ENCODE measurements at places on chromosomes 11 and 22.

- DNase-seq: peak; percentile 35
Measured at GRCh38 chr22:26168330-26168851, 871 bp upstream of the SEZ6L start.

- no peak for DNase-seq
Measured at GRCh38 chr11:20894296-20894695, 224.9 kb downstream of the NELL1 start.

DNA sequence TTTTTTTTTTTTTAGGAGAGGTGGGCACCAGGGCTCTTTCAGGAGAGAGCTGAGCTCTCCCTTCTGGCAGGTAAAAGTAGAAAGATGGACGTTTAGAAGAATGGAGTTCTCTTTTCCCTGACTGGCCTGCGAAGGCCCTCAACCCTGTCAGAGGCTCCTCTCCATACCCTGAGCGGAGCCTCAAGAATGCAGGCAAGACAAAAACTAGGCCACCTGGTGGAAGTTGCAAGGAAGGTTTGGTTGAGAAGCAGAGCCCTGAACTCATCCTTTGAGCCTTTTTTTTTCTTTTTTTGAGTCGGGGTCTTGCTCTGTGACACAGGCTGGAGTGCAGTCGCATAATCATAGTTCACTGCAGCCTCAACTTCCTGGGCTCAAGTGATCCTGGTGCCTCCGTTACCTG, 1.4 kb downstream of the OTOG start:
- DNase-seq: no peak

DNA sequence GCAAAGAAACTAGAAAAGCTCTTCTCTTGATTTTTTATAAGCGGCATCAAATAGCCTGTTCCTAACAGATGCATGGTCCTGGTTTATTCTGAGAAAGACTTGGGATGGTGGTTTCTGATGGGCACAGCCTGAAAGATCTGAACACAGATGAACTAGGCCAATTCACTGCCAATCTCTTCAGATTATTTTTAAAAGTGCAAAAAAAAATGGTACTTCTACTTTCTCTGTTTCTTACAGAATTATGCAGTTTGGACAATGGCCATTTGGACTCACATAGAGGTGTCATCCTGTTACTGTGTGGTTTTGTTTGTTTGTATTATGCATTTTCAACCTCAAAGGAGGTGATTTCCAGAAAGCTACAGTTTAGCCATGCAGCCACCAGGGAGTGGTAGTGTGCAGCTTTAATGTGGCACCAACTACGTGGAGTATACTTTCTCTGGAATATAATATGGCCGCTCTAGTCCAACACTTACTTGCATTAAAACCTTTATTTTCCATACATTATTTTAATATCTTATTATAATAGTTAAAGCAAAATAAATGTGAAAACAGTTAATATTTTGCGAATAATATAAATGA, 469.8 kb upstream of the KIRREL3 start:
- peak; percentile 40 for DNase-seq

DNA sequence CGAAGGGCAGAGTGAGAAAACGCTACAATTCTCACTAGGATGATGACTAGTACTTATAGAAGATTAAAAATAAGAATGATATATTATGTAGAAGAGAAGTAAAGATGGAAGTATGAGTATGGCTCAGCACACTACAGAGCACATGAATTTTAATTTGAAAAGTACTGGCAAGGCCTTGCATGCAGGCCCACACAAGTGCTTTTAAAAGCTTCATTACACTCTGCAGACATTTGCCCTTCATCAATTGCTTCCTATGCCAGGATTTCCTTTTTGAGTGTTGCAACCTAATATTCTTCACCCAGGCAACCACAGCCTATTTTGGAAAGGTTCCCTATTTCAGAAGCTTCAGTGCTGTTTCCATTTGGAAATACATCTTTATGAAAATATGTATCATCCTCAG, 81.1 kb downstream of the LARGE2 start:
- no peak for DNase-seq

- no peak for DNase-seq
Measured at GRCh38 chr11:6648501-6648900, 7.1 kb downstream of the DCHS1 start.

GRCh38 chr11:66008095-66008467, 3.7 kb upstream of the CST6 start:
- no peak for DNase-seq

- no peak for DNase-seq
Measured at GRCh38 chr11:72160319-72160718, 24.8 kb downstream of the FOLR3 start.

GRCh38 chr11:88552379-88553062, 215.0 kb upstream of the CTSC start:
- peak; percentile 27 for DNase-seq

DNA sequence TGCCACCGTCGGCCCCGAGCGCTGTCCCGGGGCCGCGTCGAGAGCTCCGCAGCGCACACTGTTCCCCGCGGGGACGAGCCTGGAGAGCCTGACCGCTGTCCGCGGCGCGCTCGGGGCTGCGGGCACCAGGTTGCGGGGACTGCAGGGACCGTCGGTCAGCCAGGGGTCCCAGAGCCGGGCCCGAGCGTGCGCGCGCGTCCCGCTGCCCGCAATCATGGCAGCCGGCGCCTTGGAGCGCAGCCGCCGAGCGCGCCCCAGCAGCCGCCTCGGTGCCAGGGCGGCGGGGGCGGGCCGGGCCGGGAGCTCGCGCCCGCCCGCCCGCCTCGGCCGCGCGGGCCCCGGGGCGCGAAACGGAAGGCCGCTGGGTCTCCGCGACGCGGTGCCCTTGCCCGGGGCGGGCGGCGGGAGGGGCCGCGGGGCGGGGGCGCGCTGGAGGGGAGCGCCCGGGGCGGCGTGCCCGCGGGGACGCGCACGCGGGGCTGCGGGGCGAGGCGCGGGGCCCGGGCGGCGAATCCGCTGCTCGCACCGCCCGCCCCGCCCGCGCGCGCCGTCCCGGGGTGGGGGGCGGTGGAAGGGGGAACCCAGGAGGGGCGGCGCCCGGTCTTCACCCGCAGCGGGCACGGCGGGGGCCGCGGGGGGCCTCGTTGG, 79.4 kb upstream of the PPARA start:
- peak; percentile 70 for DNase-seq

- peak; percentile 82 for DNase-seq
Measured at GRCh38 chr11:112961751-112962578, 745 bp downstream of the NCAM1 start.

- no peak for DNase-seq
Measured at GRCh38 chr11:3781423-3781822, 15.9 kb downstream of the NUP98 start.

DNA sequence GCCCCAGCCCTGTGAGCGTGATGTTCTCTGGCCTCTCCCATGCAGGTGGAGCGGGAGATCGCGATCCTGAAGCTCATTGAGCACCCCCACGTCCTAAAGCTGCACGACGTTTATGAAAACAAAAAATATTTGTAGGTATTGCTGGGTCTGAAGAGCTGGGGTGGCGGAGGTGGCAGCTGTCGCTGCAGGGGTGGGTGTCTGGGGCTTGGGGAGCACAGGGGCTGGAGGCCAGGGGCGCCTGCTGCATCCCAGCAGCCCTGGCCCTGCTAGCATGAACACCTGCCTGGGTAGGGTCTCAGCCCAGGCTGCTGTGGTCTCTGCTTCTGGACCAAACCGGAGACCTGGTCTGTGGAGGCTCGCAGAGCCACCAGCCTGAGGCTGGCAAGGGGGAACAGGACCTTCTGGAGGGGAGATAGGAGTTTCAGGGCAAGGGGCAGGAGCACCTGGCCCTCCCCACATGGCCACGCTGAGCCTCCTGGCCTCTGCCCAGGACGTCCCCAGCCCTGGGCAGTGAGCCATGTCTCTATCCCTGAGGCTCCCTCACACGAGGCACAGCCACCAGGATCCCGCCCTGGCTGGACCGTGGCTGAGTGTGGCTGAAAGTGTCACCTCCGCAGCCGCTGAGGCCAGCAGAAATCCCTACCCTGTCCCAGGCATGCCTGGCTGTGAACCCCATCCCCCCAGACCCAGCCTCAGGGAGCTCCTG, 48.2 kb downstream of the MOB2 start:
- no peak for DNase-seq

- no peak for DNase-seq
Measured at GRCh38 chr11:43356336-43356735, 2.4 kb upstream of the TTC17 start.

- peak; percentile 63 for DNase-seq
Measured at GRCh38 chr11:119108146-119108856, 1.2 kb downstream of the C2CD2L start.

DNA sequence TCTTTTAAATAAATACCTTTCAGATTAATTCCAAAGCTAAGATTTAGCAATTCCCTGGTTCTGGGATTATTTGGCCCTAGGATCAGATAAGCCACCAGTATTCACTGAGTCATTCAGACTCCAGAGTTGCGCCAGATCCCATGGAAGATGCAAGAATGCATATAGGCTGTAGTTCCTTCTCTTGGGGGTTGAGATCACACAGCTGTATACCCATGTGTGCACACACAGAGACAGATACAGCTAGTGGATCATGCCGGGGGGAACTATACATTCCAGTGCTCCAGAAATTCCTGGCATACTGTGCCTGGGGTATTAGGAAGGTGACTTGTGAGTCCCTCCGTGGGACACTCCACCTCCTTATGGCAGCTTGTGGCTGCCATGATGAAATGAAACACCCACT, 75.4 kb downstream of the ZBTB16 start:
- DNase-seq: no peak

DNA sequence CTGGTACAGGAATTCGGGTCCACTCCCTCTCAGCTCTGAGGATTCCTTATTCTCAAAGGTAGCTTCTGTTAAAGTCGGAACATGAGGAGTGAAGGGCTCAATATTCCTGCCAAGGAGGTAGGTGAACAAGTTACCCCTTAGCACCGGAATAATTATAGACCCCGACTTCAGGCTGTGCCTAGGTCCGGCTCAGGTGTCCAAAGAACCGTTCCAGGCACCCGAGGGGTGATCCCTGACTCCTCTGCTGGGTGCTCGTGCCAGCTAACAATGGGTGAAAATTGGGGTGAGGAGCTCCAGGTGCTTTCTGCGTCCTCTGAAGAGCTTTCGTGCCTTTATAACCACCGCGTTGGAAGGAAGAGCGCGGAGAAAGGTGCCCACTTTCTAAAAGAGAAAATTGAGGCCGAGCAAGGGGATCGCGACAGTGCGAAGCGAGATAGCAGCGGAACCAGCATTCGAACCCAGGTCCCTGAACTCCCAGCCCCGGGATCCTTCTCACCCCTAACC, 393 bp downstream of the CYB561A3 start:
- DNase-seq: no peak

DNA sequence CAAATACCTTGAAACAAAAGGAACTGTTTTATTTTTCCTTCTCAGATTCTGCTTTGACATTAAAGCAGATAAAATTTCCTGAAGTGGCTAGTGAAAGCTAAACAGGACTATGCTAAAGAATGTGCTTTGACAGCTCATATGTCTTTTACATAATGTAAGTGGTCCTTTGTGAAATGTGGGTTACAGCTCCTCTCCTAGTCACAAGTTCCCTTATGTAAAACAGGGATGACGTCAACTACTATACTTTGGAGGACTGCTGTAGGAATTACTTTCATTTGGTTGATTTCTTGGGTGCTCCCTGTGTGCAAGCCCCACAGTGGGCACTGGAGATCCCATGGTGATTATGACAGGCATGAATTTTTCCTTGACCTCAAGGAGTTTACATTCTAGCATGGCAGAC, 216.6 kb upstream of the NARS2 start:
- no peak for DNase-seq

DNA sequence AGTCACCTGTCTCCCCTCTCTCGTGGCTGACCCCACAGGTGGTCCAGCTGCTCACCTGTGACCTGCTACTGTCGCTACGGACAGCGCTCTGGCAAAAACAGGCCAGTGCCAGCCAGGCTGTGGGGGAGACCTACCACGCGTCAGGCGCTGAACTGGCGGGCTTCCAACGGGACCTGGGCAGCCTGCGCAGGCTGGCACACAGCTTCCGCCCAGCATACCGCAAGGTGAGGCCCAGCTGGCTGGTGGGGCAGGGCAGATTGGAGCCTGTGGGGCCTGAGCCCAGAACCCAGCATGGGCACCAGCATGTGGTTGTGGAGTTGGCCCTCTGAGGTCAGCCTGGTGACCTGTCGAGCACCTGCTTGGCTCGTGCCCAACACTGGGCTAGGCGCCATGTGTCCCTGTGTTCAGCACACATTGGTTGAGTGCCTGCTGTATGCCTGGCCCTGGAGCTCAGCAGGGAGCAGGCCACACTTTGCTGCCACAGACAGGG, 11.9 kb downstream of the SHISA8 start:
- DNase-seq: peak; percentile 57

- peak; percentile 78 for DNase-seq
Measured at GRCh38 chr11:113532697-113533424, 57.7 kb upstream of the DRD2 start.

- DNase-seq: no peak
Measured at GRCh38 chr11:7523416-7524210, 9.8 kb downstream of the PPFIBP2 start.

GRCh38 chr22:45608763-45609180, 62.9 kb upstream of the ATXN10 start:
- DNase-seq: no peak

DNA sequence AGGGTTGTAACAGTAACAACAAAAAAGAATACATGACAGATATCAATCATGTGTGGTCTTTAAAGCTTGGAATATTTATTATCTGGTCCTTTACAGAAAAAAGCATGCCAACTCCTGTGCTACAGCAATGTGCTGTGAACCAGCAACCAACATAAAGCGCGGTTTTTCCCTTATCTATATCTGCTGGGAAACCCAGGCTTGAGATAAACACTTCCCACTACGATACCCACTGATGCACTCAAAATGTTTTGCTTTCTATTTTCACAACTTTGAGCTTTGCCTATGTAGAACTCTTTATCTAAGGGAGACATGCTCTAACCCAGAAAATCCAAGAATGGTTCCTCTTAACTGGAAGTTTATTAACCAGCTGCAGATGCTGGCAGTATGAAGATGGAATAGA, 19.0 kb downstream of the ZBED5 start:
- DNase-seq: no peak

DNA sequence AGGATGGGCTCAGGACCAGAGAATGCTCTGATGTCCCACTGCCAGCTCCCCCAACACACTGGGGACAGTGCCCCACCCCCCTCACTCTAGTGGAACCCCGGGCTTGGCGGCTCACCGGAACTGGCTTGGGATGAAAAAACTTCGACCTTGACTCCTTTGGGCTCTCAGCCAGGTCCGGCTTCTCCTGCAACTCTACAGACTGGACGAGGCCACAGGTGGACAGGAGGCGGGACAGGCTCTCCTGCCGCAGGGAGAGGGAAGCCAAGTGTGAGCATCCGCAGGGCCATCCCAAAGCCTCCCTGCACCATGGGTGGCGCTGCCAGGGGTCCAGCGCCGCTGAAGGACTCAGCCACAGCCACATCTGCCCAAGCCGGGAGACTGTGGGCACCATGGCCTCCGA, 3.7 kb downstream of the RRP7A start:
- no peak for DNase-seq

DNA sequence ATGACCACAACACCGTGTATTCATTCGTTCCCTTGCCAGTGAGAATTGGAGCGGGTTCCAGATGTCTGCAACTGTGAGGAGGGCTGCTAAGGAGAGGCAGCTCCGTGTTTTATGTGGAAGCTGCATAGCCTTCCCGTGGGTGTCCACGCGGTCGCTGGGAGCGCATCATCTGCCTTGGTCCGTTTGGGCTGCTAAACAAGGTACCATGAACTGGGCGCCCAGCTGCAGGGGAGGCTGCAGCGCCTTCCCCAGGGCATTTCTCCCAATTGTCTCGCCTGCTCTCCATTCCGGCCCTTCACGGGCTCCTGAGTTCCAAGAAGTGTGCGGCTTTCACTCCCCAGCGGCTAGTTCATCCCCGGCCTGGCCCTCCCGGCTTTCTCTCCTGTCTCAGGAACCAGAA, 1446.4 kb downstream of the TBC1D22A start:
- no peak for DNase-seq

Data from NCI-H2081 (cell line).